ENCODE measurements at places on chromosomes 5 and 9.

- DNase-seq = no peak
Observed at GRCh38 chr9:106880863-106881262, 17.9 kb downstream of the ZNF462 start.

DNA sequence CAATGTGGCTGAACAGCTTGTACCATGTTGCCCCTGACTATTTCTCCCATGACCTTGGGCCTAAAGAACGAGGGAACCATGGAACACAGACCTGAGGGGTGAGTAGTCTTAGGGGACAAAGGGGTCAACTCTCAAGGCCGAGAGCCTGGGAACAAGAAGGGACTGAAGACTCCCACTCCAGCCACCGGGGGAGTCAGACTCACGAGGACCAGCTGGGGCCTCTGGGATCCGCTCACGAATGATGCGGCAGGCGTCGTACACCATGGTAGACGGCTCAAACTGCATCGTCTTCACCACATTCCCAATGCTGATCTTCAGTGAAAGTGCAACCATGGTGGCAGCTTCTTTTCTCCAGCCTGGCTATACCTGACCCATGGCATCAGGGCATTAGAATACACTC, 6.6 kb downstream of the TLN1 start:
- DNase-seq = no peak

DNA sequence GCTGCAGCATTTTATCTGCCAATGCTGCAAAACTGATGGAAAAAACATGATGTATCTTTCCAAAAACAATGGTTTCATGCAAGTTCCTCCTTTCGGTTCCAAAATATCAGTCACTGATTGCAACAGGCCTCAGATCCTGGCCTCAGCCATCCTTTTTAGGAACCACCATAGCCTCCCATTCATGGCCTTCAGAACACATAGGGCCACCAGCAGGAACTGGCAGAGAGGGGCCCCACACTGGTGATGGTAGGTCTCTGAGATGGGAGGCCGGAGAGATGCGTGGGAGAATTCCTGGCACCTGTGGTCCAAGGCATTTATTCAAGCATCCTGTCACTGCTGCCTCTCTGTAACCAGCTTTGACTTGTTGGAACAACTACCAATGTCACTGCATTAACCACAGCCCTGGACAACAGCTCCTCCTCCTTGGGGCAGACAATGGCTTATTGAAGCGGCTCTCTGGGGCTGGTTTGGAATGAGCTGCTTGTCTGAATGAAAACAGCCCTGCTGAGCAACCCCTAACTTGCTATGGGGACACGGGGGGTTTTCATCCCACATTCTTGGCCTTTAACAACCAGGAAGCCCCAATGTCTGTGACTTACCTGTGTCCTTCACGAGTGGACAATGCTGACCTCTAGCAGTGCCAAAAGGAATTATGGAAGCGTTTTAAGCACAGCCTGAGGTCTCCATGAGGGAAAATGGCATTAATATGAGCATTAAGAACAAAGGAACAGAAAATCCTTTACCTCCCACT, 108.1 kb downstream of the LHFPL2 start:
- DNase-seq = no peak

GRCh38 chr5:141150224-141150992, 551 bp downstream of the PCDHB6 start:
- DNase-seq = no peak

DNA sequence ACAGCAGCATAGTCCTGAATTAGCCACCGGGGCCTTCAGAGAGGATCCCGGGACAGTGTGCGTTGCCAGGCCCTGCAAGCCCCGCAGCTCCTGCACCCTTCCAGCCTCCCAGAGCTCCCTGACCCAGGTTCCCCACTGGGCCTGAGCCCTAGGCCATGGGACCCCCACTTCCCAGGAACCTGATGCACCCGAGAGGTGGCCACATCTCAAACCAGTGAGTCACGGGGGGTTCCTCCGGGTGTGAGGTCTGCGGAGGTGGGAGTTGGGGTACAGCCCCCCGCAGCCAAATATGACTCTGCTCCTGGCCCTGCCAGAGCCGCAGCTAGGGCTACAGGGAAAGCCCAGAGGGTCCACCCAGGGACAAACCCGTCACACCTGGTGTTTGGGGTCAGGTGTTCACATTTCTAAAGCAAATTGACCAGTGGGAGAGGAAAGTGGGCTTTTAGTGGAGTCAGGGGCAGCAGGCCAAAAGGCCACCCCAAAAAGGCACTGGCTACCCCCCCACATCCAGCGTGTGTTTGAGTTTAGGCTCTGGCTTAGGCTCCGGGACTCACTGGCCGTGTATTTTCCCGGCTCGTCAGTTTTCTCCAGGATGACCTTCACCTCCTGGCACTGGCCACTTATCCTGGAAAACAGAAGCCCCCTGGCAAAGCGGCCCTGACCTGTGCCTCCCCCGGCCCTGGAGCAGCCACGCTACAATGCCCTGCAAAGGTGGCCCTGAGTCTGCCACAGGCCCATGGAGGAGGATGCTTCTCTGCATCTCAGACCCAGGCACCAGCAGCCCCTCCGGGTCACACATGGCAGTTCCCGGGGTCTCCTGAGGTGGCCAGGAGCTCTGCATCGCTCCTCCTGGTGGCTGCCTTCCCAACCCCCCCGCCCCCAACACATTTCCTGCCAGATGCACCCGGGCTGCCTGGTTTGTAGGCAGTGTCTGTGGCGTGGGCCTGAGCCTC, 17.4 kb upstream of the OBP2B start:
- no peak for DNase-seq

DNA sequence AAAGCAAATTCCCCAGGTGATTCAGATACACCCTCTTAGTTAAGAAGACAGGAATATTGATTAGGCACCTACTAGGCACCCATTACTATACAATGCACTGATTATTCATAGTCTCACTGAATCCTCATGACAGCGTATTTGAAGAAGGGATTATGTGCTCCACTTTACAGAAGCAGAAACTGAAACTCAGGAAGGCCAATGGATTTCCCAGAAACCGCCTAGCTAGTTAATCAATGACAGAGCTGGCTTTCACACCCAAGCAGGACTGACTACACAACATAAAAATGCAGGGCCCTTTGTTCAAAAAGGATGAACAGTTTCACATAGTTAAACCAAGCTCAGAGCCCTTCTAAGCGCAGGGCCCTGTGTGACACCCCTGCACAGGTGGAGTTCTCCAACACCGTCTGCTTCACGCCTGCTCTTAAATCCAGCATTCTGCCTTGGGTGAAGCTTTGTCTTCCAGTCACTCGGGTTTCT, 117.3 kb downstream of the TTLL11 start:
- no peak for DNase-seq

DNA sequence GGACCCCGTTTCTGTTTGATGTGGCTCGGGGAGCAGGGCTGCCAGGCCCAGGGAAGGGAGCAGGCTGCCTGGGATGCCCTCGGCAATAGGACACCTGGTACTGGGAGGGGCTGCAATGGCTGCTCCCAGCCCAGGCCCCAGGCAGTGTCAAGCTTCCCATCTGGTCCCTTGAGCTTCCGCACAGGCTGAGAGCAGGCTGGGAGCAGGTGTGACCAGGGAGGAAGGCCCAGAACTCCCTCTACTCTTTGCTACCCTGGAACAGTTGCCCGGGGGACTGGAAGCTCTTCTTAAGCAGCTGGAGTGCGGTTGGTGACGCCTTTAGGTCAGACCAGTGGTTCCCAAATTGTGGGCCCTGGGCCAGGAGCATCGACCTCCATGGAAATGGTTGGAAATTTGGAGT, 186.9 kb downstream of the GADD45G start:
- DNase-seq = no peak

- no peak for DNase-seq
Observed at GRCh38 chr5:1135696-1136525, 24.0 kb upstream of the SLC12A7 start.

GRCh38 chr9:87451149-87451548, 46.5 kb upstream of the DAPK1 start:
- DNase-seq = no peak

DNA sequence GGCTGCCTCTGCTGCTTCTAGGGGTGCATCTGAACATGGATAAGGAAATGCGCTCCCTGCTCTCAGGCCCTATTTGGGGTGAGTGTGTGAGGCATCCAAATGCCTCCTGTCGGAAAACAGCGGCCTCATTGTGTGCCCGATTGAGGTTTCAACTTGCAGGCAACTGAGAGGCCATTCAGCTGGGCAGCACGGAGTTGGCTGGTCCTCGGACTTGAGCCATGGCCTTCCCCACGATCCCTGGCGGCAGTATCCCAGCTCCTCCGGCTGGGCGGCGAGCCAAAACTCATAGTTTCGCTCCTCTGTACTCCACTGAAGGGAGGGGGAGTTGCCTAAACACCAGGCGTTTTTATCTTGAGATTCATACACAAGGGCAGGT, 597.3 kb upstream of the SGCD start:
- no peak for DNase-seq

Measured in activated CD4-positive, CD25-positive, alpha-beta regulatory T cell treated with anti-CD3 and anti-CD28 coated beads, Interleukin-2, amount 50 U/mL, for 72 hours (primary cell).